Kidney epithelial cell (primary cell): ENCODE measurements at places on chromosomes 3 and 15.

DNA sequence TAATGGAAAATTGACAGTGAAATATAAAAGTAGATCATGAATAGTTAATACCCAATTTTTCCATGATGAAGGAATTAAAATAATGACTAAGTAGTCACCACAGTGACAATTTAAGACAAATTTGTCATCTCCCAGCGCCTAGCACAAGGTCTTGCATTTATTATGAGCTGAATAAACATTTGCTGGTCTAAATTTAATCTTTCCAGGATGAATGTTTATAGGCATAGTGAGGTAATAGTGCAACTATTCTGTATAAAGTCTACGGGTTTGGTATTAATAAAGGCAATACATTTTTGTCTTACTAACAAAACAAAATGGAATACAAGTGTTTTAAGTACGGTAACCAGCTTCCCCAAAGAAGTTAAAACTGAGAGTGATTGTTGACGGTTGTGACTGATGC is 209.3 kb downstream of the CD47 start:
- DNase-seq: no peak

DNA sequence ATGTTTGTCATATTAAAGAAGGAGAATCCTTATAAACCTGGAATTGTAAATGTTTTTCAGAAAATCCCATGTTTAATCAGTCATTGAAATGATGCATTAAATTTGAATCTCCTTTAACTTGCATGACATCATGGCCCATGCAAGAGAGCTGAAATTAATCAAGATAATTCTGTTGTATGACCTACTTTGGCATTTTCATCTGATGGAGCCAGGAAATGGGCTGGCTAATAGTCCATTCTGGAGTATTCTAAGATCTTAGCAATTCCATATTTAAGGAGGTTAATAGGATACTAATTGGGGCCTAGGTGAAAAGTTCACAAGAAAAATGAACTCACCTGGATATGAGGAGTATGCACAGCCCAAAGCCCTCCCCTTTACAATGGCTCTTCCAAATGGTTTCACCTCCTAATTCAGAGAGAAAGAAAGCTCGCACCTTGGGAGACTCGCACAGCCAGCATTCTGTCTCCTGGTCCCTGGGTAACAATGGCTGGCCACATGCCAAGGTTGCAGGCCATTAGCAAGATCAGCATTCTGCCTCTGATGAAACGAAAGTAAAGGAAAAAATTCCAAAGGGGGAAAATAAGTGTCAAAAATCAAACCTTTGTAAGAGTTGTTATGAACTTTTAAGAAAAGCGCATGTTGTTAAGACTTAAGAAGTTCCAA is 786.4 kb downstream of the MCTP2 start:
- DNase-seq: peak; percentile 23

GRCh38 chr3:65953881-65954733 is 84.6 kb downstream of the MAGI1 start:
- DNase-seq: peak; percentile 47

GRCh38 chr3:32175607-32176197 is 62.8 kb upstream of the CMTM8 start:
- peak; percentile 9 for DNase-seq

DNA sequence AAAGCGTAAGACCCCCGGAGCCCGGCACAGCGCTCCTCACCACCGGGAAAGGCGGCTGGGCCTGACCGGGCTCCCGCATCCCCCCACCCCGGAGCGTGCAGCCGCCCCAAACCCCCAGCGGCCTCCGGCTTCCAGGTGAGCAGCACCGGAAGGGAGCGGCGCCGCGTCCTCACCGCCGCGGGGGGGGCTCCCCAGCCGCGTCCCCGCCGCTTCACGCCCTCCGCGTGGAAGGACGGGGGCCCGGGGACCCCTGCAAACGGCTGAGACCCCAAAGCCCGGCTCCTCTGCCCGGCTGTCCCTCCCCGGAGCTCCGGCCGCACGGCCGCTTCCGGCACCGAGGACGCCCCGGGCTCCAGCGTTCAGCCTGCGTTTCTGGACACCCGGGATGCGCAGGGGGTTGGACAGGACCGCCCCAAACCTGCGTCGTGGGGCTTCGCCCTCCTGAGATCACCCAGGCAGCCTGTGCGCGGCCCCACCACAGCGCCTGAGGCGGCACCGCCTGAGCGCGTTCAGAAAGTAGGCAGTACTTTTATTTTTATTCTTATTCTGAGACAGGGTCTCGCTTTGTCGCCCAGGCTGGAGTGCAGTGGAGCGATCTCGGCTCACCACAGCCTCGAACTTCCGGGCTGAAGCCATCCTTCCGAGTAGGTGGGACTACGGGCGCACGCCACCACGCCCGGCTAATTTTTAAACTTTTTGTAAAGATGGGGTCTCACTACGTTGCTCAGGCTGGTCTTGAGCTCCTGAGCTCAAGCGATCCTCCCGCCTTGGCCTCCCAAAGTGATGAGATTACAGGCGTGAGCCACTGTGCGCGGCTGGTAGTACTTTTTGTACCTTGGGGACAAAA is 51.6 kb upstream of the BLM start:
- DNase-seq: no peak

- peak; percentile 26 for DNase-seq
Measured at GRCh38 chr3:122146466-122146865, 37.0 kb upstream of the CASR start.

- DNase-seq: no peak
Measured at GRCh38 chr15:56920367-56920627, 1.9 kb downstream of the TCF12 start.

DNA sequence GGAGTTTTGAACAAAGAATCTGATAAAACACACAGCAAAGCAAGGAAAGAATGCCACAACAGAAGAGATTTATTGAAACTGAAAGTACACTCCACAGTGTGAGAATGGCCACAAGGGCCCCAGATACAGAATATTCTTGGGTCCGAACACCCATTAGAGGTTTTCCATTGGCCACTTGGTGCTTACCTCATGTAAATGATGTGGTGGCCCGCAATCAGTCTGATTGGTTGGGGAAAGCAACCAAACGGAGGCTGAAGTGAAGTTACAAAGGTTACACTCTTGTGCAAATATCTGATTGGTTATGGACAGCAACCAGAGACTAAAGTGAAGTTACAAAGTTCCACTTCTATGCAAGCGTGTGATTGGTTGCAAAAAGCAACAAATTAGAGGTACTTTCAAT is 20.4 kb downstream of the NSUN3 start:
- DNase-seq: no peak

DNA sequence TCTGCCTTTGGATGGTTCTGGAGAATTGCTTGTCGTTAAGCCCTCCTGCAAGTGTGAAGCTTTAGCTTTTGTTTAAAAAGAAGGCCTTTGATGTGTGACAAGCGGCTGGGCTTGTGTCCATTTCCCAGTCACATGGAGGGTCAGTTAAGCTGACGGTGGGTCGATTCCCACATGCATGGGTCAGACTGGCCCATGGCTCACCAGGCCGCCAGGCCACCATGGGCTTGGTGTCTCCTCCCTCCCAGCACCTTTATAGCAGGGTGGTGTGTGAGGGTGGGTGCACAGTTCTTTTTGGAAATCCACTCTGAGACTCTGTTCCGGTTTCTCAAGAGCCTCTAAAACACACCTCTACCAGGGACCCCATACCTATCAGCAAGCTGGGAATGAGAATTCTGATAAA is 67.2 kb downstream of the SCN5A start:
- DNase-seq: no peak

DNA sequence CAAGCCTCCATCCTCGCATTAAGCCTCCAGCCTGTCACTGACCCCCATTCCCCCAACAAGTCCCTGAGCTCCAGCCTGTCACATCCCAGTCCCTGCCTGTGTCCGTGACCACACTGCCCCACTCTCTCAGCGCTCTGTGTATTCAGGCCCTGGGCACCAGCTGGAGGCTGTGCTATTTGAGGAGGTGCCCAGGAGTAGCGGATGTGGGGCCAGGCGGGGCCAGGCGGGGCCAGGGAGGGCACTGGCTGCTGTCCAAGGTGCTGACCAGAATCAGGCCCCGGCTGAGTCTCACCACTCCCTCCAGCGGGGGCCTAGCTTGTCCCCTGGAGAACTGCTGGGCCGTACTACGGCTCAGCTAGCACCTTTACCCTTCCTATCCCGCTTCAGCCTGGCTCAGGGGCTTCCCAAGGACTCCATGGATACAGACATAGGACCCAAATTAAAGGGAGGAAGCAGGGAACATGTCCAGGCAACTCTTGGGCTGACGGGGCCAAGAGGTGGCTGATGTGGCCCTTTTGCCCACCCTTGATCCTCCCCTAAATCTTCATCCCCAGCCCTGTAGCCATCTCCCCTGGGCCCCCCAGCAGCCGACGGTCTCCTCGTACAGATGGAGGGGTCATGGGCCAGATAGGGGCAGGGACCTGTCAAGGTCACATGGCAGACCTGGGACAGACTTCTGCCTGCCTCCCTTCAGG is 1.1 kb downstream of the HHATL start:
- no peak for DNase-seq

DNA sequence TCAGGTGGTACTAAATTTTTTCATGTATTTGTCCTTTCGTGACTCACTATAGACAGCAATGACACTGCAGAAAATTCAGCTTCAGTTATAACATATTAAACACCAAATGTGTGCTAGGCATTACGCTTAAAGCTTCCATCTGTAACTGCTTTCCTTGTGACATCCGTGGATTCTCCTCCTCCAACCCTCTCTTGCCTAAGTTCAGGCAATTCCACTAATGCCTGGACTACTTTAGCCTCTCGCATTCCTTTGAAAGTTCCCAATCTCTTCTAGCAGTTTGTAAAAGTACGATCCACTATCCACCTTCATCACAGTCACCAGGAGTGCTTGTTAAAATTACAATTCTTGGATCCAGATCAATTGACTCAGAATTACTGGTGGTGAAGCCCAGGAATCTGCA is 17.7 kb downstream of the CCDC80 start:
- DNase-seq: no peak

DNA sequence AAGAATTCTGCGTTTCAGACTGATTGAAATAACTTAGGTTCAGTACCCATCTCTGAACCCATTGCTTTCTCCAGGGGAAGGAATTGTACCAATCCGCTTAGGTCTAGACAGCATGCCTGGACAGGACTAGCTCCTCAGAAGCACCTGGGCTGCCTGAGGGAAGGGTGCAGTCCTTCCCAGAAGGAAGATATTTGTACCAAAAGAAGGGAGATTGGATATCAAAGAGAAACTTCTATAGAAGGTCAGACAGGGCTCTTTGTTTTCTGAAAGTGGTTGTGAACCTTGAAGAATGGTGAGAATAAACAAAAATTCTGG is 133.8 kb upstream of the LRTM1 start:
- no peak for DNase-seq

GRCh38 chr3:10743366-10744097 is 72.5 kb upstream of the SLC6A11 start:
- no peak for DNase-seq

- no peak for DNase-seq
Measured at GRCh38 chr15:87619161-87619960, 637.2 kb downstream of the NTRK3 start.

GRCh38 chr3:23647706-23648258 is 158.0 kb upstream of the UBE2E1 start:
- no peak for DNase-seq

GRCh38 chr3:190554197-190554596 is 40.3 kb downstream of the IL1RAP start:
- DNase-seq: no peak

GRCh38 chr15:78893538-78893937 is 20.8 kb downstream of the MORF4L1 start:
- DNase-seq: no peak

DNA sequence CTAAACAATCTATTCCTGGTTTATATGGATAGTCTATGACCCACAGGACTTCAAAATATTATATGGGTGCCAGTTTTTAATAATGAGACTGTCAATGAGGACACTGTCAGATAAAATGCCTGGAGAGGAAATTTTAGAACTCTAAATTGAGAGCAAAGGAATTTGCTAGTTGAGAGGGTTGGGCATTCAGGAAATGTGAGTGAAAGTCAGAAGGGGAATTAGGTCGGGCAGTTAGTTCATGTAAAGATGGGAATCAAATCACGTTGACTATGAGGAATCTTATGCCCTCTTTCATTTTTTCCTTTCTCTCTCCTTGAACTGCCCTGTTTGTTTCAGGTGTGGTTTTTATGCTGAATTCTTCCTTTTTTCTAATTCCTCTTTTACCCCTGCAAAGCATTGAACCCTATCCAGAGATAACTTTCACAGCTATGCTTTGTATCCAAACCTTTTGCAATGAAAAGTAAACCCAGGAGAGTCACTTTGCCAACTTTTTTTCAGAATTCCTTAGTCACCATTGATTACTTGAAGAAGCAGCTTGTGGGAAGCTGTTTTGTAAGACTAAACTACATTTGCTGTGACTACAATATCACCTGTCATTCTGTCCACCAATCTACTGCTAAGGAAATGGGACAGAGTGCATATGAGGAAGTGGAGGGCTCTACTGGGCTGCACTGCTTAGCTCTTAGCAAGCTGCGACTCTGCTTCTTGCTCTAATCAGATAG is 27.8 kb downstream of the CHP1 start:
- DNase-seq: no peak

DNA sequence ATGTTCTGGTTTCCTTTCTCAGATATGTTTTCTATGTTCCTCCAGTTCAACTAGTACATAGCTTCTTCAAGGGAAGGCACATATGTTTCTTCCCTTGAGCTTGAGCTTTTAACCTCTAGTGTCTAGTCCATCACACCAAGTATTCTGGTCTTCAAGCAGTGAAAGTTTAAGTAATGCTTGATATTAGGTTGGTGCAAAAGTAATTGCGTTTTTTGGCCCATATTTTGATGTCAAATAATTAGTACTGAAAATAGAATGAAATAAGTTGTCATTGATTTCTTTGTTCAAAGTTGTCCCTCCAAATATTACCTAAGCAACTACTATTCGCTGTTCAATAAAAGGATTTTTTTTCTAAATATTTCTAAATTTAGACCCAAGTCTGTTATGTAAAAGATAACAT is 146.7 kb upstream of the TSC22D2 start:
- DNase-seq: no peak

DNA sequence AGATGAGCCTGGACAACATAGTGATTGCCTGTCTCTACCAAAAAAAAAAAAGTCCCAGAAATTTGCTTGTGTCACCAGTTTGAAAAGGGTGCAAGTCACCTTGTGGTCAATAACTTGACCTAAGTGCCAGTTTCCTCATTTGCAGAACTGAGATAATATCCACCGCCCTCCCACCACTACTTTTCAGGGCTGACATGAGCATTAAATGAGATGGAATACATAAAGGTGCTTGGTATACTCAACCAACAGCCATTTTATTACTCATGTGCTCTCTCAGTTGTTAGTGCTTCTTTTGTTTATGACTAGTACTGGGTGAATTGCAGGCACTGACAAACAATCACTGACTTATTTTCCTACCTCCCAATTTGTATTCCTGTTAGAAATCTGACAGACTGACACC is 340.5 kb upstream of the SATB1 start:
- no peak for DNase-seq

DNA sequence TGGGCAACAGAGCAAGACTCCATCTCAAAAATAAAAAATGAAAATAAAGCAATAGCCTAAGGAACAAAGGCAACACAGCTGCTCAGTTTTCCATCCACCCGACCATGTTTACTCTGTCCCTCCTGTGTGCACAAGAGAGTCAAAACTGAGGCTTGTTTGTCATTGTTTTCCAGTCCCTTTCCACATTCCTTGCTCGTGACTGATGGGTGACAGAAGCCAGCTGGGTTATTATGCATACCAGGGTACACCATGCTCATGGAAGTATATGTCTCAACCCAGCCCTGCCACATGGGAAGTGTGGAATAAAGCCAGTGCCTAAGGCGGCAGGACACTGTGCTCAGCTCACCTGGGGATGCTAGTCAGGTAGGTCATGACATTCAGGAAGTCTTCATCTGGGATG is 49.5 kb downstream of the MCF2L2 start:
- no peak for DNase-seq
